NCI-H1105 (cell line): ENCODE measurements at places on chromosomes 4 and X.
A peak's percentile ranks its signal among the peaks of the same experiment; 100 is the strongest.

DNA sequence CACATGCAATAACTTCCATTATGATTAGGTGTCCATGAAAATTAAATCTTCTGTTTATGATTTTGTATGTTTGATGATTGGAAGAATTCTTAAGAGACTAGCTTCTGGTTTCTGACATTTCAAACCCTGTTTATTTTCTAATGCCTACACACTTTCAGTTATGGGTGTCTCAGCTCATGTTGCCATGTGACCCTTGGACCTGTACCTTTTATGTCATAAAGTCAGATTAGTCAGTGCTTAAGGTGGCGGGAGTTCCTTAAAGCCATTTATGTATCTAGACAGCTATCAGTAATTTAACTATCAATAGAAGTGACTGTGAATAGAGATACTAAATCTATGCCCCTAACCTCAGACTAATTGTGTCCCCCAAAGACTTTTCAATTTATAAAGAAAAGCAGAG lies 155.6 kb downstream of the GBA3 start:
- DNase-seq: no peak

GRCh38 chrX:42797651-42798269 lies 19.8 kb upstream of the PPP1R2C start:
- no peak for DNase-seq

DNA sequence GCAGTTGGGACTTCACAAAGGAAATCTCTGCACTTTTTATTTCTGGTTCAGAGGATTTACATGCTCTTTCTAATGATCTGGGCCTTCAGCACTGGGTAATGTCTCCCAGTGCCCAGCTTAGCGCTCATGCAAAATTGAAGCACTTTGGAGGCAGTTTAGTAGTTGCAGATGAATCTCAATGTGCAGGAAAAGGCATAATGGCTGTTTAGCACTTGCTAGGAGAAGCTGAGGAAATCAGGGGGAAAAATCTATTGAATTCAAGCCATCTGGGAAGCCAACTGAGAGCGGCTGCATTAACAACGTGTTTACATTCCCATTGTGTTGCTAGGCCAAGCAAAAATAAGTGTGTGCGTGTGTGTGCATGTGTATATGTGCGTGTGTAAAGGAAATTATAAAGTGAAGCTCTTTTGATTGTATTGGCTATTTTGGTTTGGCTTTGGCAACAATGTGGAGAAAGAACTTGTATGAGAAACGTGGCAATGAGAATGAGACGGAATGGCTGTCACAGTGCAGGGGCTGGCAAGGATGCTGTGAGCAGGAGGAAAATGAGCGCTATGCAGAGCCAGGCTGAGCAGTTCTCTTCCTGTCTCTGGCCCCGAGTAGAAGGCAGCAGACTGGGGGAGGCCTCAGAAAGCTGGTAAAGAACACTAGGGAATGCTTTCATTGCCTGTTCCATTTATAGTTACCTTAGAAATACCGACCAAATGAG lies 231.5 kb downstream of the UNC5C start:
- peak; percentile 29 for DNase-seq

DNA sequence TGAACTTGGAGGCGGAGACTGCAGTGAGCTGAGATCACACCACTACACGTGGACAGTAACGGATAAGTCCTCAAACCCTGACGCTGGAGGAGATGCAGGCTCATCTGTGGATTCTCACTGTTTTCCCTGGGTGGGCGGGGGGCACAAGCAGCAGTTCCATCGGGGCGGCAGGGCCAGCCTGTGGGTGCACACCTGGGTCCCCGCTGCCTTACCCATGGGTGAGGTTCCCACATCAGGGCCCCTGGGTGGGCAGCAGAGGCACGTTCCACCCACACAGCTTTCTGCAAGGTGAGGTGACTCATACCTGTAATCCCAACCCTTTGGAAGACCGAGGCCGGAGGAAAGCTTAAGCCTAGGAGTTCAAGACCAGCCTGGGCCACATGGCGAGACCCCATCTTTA lies 56.6 kb upstream of the MXD4 start:
- no peak for DNase-seq

DNA sequence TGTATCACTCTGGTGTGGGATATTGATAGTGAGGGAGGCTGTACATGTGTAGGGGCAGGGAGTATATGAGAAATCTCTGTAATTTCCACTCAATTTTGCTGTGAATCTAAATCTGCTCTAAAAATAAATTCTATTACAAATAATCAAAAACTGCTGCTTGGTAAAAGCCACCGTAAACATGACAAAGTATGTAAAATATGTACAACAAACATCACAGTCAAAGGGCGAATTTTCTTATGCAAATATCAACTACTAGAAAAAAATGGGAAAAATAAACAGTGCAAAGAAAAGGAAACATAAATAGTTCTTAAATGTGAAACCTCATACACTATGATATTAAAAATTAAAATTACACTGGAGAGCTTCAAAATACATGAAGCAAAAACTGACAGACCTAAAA lies 105.1 kb upstream of the DCLK2 start:
- no peak for DNase-seq

DNA sequence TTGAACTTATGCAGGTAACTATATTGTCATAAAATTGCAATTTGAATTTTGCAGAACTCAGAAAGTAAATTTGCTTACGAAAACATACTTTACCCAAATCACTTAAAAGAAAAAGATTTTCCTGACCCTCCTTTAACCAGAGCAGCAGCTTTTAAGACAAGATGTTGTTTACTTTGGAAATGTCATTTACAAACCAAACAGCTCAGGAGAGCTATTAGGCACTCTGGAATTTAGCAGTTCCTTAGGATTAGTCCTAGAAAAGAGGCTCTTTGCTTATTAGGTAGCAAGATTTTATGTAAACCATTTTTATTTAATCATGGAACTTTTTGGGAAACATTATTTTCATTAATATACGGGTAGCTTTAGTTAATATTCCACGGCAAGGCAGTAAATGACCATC lies 765.7 kb upstream of the POU3F4 start:
- no peak for DNase-seq

GRCh38 chr4:77360451-77360850 lies 203.4 kb downstream of the CCNG2 start:
- peak; percentile 69 for DNase-seq

- no peak for DNase-seq
These were observed 7.2 kb upstream of the SDAD1 start for GRCh38 chr4:75997946-75998345.

- DNase-seq: no peak
These were observed 145.6 kb downstream of the RAP1GDS1 start for GRCh38 chr4:98406819-98407218.

DNA sequence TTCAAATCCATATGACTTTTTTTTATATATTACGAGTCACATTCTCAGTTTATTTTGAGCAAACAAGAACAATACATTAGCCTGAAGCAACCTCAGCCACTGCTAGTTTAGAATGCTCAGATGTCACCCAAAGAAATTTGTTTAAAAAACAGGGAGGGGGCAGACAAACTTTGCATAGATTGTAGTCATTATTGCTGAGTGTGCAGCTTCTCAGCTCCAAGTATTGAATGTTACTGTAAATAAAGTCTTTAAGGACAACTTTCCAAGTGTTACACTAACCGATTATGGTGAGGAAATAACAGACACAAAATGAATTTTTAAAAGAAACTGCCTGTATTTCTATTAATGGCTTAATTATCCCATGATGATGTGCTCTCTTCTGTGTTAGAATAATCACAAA lies 519.5 kb upstream of the GALNT7 start:
- DNase-seq: no peak

GRCh38 chr4:83732114-83732635 lies 196.3 kb downstream of the GPAT3 start:
- no peak for DNase-seq

DNA sequence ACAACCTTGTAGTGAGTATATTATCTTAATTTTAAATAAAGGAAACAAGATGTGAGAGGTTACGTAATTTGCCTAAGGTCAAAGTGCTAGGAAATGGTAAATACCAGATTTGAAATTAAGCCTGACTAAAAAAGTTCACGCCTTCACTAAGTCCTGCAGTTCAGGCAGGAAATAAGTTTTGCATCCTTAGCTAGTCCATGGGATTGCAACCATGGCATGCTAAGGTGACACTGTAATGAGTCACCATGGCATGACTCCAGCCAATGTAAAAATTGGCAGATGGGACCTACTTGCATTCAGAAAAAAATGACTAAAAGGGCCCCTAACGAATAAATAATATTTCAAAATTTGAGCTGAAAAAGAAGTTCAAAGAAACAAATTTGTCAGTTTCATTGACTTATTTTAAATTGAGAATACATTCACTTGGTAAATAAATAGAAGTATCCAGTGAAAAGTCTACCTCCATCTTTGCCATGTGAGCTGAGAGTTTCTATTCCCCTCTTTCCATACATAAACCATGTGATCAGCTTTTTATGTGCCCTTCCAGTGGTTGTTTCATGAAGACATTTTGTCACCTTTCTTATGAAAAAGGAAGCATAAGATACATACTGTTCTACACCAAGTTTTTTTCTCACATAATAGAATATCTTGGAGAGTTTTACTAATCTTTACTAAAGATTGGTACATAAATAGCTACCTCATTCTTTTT lies 72.4 kb downstream of the ANKRD50 start:
- DNase-seq: no peak

DNA sequence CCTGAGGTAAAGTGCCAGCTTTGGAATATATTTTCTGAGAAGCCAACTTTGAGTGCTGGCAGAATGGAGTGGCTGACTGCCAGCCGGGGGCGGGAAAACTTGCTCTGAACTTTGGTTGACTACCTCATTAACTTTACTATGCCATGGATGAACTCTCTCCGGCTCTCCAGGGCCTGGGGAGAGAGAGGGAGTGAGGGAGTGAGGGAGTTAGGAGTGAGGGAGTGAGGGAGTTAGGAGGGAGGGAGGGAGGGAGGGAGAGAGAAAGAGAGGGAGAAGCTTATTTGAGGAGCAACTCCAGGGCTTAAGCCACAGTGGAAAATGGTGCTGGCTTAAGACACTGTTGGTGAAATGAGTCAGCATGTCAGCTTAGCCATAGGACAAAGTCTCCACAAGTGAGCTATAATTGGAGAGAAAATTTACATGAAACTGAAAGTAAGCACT lies 280.9 kb upstream of the RPS6KA3 start:
- DNase-seq: no peak

GRCh38 chrX:70504772-70505450 lies 60.3 kb downstream of the DLG3 start:
- no peak for DNase-seq

GRCh38 chr4:53105313-53105712 lies 243.2 kb downstream of the RASL11B start:
- DNase-seq: no peak

- DNase-seq: no peak
These were observed 4.3 kb upstream of the SLC4A4 start for GRCh38 chr4:71334465-71334882.

DNA sequence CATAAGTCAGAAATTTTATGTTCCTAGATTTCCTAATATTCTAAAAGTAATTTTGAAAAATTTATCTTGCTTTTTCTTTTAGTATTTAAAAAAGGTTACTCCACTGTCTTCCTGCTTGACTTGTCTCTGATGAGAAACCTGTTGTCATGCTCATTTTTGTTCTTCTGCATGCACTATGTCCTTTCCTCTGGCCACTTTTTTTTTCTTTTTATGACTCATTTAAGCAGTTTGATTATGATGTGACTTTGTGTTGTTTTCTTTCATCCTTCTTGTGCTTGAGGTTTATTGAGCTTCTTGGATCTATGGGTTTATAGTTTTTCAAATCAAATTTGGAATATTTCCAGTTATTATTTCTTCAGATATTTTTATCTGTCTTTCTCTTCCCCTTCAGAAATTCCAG lies 12.0 kb upstream of the UFSP2 start:
- no peak for DNase-seq

- DNase-seq: no peak
These were observed 7.5 kb downstream of the FRYL start for GRCh38 chr4:48772556-48772955.

GRCh38 chrX:124378643-124379042 lies 32.3 kb downstream of the SH2D1A start:
- no peak for DNase-seq

DNA sequence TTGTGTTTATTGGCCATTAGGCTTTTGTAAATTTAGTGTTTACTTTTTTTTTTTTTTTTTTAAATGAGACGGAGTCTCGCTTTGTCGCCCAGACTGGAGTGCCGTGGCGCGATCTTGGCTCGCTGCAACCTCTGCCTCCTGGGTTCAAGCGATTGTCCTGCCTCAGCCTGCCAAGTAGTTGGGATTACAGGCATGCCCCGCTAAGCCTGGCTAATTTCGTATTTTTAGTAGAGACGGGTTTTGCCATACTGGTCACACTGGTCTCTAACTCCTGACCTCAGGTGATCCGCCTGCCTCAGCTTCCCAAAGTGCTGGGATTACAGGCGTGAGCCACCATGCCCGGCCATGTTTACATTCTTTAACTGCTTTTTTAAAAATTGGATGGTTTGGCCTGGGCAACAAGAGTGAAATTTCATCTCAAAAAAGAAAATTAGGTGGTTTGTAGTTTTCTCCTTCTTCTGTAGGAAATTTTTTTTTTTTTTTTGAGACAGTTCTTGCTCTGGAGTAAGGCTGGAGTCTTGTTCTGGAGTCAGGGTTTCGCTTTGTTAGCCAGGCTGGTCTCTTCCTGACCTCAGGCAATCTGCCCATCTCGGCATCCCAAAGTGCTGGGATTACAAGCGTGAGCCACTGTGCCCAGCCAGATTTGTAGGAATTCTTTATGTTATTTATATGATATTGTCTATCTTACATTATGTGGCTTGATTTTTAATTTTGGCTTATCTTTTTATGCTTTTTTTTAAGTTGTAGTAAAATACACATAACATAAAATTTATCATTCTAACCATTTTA lies 15.1 kb downstream of the UBE2K start:
- no peak for DNase-seq

DNA sequence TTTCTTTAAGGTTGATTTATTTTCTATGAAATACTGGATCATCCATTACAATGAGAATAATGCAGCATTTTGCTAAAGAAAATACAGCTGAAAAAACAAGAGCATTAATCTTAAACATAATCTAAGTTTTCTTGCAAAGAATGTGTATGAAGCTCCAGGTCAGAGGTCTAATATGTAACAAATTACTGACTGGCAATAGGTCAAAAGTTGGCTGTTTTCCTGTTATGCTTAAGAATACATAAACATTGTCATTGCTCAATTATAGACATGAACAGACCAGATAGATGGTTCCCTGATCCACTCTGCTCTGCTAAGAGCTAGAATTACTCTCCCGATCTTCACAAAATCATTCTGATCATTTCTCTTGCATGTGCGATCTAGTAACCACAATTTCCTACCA lies 718.6 kb downstream of the PDHA2 start:
- DNase-seq: no peak

DNA sequence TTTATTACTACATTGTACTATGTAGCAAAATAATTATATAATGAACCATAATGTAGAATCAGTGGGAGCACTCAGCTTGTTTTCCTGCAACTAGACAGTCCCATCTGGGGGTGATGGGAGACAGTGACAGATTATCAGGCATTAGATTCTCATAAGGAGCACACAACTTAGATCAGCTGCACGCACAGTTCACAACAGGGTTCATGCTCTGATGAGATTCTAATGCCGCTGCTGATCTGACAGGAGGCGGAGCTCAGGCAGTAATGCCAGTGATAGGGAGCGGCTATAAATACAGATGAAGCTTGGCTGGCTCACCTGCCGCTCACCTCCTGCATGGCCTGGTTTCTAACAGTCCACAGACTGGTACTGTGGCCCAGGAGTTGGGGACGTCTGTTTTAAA lies 199.2 kb downstream of the MAB21L2 start:
- no peak for DNase-seq

- DNase-seq: no peak
These were observed 25.3 kb downstream of the ADD1 start for GRCh38 chr4:2868877-2869487.
